Activated CD4-positive, alpha-beta T cell treated with anti-CD3 and anti-CD28 coated beads for 36 hours (primary cell): ENCODE measurements at places on chromosomes 2 and 18. TPM values are rescaled to one million over a fixed set of nuclear protein-coding genes. Genes with fewer than 3 reads are reported as not detected.

QPCT gene
- total RNA-seq = 0.64 TPM

NOP58 gene
- total RNA-seq = 180 TPM

DNA sequence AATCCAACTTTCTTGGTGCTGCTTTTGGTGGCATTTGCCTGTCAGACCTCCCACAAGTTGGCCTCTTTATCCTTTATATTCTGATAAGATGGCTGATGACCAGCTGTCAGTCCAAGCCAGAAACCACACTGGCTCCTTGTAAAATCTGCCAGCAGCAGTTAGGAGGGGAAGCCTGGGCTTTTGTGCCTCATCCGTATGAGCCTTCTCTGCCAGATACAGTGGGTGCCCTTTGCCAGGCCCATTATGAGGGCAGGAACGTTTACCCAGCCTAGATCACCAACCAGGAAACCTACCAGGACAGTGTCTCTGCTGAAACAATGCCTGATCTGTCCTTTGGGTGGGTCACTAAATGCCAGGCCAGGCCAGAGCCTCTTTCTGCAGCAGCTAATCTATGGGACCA lies 202.9 kb upstream of the SP5 start:
- H3K36me3 ChIP-seq = no peaks in the 10 kb centered on the region
- H3K4me3 ChIP-seq = no peak overlapping the region
- peaks cover 3% of the 10 kb centered on the region for H3K27me3 ChIP-seq
- peaks cover 18% of the 10 kb centered on the region for H3K4me1 ChIP-seq
- DNase-seq = no peak

- no peaks in the 10 kb centered on the region for H3K36me3 ChIP-seq
- H3K4me1 ChIP-seq = no peaks in the 10 kb centered on the region
- peaks cover 13% of the 10 kb centered on the region for H3K27me3 ChIP-seq
- DNase-seq = no peak
- no peak overlapping the region for H3K27ac ChIP-seq
- H3K4me3 ChIP-seq = no peak overlapping the region
Observed at GRCh38 chr18:80232710-80233109, 14.6 kb downstream of the PARD6G start.

DNA sequence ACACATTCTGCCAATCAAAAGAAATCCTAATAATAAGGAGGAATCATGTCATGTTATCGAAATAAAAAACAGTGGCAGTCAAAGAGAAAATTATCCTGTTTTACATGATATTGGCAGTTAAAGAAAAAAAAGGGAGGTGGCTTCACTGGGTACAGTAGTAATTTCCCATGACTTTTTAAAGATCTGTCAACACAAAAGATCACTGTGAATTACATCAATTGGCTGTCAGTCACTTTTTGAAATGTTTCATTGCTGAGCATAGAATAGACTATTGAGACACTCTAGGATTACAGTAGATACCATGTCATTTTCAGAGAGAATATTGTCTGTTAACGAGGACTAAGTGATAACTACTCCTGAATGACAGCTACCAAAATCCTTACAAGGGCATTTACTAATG lies 335.7 kb upstream of the CYP26B1 start:
- no peak overlapping the region for H3K27ac ChIP-seq
- H3K27me3 ChIP-seq = no peaks in the 10 kb centered on the region
- H3K4me1 ChIP-seq = no peaks in the 10 kb centered on the region

FOXI3 gene
- not detected for total RNA-seq
